ENCODE measurements at places on chromosomes 1 and 21.

DNA sequence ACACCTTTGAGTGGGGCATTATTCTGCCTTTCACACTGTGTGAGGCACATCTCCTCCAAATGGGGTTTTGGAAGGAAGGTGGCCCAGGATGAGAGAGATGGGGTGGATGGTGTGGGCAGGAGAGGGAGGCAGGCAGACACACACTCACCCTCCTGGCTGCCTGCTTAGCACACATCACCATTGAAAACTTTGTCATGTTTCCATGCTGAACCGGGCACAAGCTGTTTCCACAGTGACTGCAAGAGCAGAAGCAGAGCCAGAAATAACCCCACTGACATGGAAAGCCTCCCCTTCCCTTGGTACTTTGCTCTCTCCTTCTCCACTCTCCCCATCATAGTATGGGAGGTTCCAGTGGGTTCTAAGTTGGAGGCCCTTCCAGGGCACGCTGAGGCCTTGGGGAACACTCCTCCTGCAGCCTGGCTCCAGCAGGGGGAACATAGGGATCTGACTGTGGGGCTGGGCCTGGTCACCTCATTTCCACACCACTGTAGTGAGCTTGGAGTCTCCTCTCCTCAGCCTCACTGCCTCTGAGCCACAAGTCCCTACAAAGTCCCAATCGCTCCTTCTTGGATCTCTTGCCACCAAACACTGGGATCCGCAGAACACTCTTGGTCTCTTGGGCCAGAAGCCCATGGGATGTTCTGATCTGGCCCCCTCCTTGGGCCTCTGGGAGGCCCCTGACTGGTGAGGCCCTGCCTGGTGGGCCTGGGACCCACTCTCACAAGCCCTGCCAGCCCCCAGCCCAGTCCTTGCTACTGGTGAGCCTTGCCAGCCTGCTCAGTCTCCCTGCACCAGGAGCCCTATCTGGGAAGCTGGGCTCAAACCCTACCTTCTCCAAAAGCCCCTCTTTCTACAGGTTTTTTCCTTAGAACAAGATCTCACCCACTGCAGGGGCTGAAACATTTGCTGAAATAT lies 163.0 kb upstream of the EDN2 start:
- DNase-seq: no peak

GRCh38 chr1:213457186-213457585 lies 406.1 kb downstream of the RPS6KC1 start:
- DNase-seq: no peak

DNA sequence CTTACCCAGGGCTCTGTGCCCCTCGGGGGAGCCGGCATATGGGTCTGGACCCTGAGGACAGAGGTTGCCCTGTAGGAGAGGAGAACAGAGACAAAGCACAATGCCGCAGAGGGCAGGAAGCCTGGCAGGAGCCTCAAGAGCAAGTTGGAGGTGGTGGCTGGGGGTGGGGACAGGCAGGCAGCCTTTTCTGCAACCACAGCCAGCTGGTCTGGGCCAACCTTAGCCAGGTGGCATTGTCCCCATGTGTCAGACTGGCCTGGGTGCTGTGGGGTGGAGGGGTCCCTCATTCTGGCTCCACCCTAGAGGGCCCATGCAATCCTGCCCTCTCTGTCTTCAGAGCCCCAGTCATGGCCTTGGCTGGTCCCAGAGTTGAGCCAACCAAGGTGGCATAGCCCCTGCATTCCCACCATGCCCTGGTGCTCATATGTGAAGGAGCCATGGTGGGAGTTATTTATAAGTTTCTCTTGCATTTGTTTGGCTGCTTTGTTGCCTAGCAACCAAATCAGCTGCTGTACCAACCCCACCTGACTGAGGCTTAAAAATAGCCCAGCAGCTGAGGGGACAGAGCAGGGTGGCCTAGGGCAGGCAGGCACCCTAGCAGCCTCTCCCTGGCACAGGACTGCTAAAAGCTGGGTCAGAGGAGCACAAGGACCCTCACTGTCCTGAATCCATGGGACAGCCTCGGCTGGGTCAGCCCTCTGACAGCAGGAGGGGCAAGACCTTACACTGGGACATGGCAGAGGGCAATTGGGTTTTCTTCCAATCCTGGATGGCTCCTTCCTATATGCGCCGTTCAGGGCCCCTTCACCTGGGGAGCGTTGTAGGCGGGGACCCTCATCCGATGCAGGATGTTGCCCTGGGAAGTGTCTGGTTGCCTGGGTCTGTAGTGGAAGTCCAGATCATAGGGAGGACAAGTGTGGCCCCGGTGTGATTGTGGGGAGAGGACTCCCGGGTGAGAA lies 19.5 kb downstream of the MAP7D1 start:
- DNase-seq: no peak

DNA sequence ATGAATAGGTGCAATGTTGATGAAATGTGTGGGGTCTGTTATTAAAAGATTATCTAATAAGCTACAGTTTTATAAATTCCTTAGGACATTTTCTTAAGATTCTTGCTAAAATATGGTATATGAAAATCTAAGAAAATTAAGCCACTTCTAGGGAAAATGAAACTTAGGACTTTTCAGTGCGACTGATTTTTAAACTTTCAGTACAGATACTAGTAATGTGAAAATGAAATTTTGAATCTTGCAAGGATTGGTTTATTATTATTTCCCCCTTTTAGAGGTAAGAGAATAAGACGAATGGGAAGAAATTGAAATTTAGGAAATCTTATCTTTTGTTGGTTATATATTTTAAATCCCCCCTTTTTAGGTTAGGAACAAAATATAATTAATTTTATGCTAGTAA lies 16.4 kb downstream of the CAPZA1 start:
- no peak for DNase-seq

DNA sequence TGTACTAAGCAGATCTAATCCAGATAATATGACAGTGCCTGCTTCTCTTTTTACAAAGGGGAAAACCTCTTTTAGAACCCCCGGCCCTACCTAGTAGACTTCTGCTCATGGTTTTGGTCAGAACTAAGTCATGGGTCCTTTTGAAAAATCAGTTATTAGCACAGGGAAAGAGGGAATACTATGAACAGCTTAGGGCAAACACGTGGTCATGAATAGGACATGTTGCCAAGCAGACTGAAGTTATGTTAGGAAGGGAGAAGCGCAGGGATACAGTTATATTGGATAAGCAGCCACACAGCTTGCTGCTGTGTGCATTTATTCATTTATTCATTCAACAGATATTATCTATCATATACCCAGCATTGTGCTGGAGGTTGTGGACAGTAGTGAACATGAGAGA lies 25.3 kb upstream of the IGSF3 start:
- DNase-seq: no peak

DNA sequence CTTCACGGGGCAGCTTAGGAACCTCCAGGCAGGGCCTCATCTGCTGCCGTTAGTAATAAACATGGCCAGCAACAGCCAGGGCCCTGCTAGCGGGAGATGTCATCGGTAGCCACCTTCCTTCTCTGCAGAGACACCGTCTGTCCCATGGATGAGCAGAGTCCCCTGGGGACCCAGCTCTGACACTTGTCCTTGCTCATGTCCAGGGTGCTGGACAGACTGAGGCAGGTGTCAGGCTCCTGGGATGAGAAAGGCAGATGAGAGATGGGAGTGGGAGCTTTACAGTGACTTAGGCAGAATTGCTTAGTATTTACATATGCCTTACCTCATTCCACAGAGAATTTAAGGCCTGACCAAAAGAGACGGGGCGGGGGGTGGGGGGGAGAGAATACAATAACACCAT lies 25.0 kb downstream of the CAPN2 start:
- no peak for DNase-seq

- DNase-seq: no peak
Measured at GRCh38 chr1:90851711-90852050, 134.6 kb upstream of the BARHL2 start.

DNA sequence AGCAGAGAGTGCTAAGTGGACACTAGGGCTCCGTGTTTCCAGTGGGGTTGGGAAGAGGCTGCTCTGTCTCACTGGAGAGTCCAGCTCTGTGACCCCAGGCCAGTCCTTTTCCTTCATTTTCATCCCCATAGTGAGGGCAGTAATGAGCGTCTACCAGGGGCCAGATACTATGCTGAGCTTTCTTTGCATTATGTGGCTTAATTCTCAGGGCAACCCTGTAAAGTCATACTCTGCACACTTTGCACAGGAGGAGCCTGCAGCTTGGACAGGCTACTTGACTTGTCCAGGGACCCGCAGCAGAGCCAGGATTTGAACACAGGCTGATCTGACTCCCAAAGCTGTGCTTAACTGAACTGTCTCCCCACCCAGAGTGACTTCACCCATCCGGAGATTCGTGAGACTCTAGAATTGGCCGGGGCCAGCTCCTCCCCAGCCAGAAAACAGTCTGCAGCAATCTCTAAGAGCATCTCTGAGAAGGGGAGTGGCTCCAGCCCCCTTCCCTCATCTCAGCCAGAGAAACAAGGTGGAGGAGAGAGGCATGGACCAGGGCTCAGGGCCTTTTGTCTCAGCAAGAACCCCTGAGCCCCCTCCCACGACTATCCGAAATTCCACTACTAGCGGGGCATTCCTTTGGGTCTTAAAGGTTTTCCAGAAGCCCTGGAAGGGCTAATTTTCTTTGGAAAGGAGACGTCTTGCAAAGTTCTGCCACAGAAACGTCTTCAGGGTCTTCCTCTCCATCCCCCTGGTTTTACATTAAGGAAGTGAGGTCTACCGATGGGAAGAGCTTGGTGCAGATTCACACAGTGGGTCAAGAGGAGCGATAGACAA lies 866 bp upstream of the FNDC5 start:
- no peak for DNase-seq

- no peak for DNase-seq
Measured at GRCh38 chr1:24806588-24806987, 61.3 kb downstream of the CLIC4 start.

DNA sequence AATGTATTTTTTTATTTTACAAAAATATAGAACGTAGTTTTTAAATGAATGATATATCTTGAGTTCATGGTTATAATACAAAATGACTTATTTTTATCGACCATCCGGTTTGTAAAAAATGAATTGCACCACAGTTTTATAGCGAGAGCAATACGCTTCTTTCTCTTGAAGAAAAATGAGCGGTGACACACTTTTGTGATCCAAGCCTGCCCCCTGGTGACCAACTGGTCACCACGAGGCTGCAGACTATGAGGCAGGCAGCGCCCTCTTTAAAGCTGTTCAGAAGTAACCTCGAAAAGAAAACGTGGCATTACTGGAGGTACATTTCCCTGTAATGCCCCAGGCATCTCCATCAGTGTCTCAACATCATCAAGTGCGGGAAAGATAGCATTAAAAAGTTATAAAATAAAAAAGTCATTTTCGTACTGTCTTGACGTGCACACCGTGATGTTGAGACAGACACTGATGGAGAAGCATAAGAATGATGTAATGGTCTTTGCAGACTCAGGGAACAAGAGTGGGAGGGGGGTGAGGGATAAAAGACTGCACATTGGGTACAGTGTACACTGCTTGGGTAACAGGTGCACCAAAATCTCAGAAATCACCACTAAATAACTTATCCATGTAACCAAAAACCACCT lies 734.2 kb upstream of the ADAMTS5 start:
- DNase-seq: no peak

GRCh38 chr1:214264196-214264595 lies 16.8 kb upstream of the SMYD2 start:
- DNase-seq: no peak

All from stimulated activated CD8-positive, alpha-beta memory T cell treated with anti-CD3 and anti-CD28 coated beads, Interleukin-4, amount 100 ng/mL, for 4 hours (primary cell).